Pericardium fibroblast (primary cell): ENCODE measurements at places on chromosomes 1 and 21. TPM values are rescaled to one million over a fixed set of nuclear protein-coding genes. Genes with fewer than 3 reads are reported as not detected.

Gene PCP4L1
- not detected in 2 replicates for total RNA-seq

Gene ALG14
- total RNA-seq: 0.93 and 0.94 TPM in 2 replicates

Gene TRIM63
- 0.70 TPM in 1 of 2 replicates, not detected in the other for total RNA-seq

Gene OPRD1
- not detected in 2 replicates for total RNA-seq

Gene CHIA
- not detected in 2 replicates for total RNA-seq

Gene ESPN
- total RNA-seq: under 0.01 TPM in 1 of 2 replicates, not detected in the other
